ENCODE measurements at places on chromosomes 5 and 9. TPM values are rescaled to one million over a fixed set of nuclear protein-coding genes. Genes with fewer than 3 reads are reported as not detected.
A peak's percentile ranks its signal among the peaks of the same experiment; 100 is the strongest.

Gene N4BP3
- 2.9 TPM for total RNA-seq

Gene MYOZ3
- total RNA-seq: 5.5 TPM

Gene PIP5KL1
- total RNA-seq: not detected

Gene PCDHGA4
- total RNA-seq: 7.8 TPM

Gene GRXCR2
- 5.5 TPM for total RNA-seq

Gene F2R
- total RNA-seq: 5.7 TPM

Gene ZDHHC11
- total RNA-seq: 38.0 TPM

Gene FST
- 10.6 TPM for total RNA-seq

Gene TMEM232
- 1.4 TPM for total RNA-seq

Gene ANXA2R
- 0.84 TPM for total RNA-seq

Gene CKMT2
- 1,804 TPM for total RNA-seq

Gene DDX4
- total RNA-seq: not detected

DNA sequence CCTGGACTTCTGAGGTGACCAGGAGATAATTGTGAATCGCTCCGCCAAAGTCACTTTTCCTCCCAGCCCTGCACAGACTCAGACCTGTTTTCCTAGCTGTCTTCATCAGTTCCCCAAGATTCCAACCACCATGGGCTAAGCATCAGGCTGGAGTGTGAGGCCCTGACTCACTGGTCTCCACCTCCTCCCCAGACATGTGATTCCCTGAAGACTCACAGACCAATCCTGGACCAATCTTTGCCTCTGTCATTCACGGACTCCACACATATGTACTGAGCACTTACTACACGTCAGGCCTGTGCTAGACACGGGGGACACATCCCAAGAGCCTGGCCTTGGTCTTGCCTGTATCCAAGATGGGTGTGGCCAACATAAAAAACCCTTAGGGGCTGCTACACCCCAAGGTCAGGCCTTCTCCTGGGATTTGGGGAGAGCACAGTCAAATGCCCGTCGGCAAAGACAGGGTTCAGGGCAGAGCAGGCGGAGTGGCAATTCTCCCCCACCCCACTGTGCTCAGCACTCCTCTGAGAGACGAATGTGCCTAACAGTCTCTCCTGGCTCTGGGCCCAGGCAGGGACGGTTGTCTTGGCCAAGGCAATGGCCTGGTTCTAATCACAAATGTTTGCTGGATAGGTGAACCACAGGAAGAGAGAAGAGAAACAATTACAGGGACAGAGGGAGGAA, 11.9 kb downstream of the EEIG1 start:
- peak; percentile 85 for DNase-seq

DNA sequence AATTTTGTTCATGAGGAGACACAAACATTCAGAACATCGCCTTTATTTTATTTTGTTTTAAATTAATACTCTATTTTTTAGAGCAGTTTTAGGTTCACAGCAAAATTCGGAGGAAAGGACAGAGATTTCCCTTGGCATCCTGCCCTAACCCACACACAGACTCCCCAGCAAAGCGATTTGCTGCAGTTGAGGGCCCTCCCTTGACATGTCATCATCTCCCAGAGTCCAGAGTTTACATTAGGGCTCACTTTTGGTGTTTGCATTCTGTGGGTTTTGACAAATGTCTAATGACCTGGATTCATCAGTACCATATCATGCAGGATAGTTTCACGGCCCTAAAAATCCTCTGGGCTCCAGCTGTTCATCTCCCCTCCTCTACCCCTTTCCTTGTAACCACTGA, 33.6 kb upstream of the COL5A1 start:
- no peak for DNase-seq

DNA sequence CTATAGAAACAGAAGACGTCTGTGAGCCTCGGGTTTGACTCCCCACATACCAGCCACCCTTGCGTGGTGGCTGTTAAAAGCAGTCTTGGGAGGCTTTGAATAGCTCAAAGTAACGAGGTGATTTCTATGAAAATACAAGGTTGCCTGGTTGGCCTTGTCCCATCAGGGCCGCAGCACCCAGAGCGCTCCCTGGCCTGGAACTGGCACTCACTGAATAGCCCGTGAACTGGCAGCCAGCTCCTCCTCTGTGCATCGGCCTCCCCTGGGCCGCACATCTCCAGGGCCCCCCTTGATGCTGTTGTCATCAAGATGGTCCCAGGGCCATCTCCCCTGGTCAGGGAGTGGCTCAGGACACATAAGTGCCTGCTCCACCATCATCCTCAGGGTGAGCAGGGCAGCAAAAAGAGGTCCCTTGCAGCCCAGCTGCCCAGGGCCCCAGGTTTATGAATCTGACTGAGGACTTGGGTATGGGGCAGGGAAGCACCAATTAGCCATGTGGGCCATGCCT, 144.6 kb upstream of the PPP1R26 start:
- no peak for DNase-seq

- DNase-seq: no peak
Measured at GRCh38 chr9:136694163-136694871, 7.1 kb upstream of the AGPAT2 start.

GRCh38 chr5:38660194-38660668, 103.8 kb upstream of the LIFR start:
- no peak for DNase-seq

DNA sequence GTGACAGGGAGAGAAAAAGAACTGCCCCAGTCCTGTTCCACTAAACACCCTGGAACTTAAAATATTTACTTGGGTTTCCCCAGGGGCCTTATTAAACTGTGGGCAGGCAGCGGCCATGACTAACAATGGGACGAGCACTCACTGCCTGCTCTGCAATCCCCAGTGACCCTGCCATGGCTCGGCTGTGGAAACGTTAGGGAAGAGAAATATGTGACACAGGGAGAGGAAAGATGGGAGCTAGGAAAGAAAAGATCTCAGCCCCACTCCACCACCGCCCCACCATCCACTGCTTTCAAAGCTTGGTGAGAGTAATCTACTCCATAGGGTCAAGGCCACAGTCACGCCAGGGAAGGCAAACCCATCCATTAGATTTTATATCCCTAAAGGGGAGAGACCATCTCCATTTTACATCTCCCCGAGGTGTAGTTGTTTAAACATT, 117.6 kb downstream of the EFNA5 start:
- no peak for DNase-seq

GRCh38 chr5:102249381-102249780, 46.7 kb downstream of the SLCO4C1 start:
- no peak for DNase-seq

- no peak for DNase-seq
Measured at GRCh38 chr9:134625361-134626068, 16.1 kb upstream of the COL5A1 start.

GRCh38 chr9:27377147-27377807, 80.3 kb upstream of the EQTN start:
- DNase-seq: no peak

- DNase-seq: no peak
Measured at GRCh38 chr5:106648401-106648800, 1022.3 kb downstream of the EFNA5 start.

DNA sequence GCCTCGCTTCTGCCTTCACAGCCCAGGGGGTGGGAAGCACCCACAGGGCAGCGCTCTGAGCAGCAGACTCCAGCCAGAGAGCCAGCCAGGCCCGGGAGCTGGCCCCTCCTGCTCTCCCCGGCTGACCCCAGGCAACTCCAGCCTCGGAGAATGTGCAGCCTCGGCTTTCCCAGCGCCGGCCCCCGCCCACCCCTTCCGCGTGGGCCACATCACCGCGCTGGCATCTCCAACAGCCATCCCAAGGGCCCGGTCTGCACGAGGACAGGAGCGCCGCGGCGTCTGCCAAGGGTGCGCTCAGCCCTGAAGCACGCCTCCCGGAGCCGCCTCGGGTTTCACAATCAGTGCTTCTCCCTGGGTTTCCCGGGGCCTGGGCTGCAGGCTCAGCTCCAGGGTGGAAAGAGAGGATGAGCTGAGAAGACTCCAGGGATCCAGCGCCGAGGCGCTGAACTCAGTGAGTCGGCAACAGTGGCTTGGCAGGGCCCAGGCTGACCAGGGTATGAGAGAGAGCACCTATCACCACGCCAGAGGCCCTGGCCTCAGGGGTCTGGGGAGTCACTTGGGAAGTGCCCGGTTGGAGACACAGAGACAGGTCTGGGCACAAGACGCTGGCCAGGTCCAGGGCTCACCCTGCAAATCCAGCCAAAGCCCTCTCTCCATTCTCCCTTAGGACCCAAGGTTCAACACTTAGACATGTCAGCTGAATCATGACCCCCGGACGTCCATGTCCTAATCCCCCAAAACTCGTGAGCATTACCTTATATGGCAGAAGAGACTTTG, 79.6 kb downstream of the ADAMTS2 start:
- peak; percentile 95 for DNase-seq

DNA sequence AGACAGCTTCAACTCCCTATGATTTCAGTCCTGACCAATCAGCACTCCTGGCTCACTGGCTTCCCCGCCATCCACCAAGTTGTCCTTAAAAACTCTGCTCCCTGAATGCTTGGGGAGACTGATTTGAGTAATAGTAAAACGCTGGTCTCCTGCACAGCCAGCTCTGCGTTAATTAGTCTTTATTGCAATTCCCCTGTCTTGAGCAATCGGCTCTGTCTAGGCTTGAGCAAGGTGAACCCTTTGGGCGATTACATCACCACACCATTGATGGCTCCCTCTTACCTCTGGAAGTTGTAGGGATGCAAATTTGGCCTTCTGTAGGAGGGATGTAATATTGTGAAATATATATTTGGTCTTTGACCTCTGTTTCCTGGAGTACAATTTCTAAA, 2.9 kb upstream of the SLC23A1 start:
- DNase-seq: no peak

DNA sequence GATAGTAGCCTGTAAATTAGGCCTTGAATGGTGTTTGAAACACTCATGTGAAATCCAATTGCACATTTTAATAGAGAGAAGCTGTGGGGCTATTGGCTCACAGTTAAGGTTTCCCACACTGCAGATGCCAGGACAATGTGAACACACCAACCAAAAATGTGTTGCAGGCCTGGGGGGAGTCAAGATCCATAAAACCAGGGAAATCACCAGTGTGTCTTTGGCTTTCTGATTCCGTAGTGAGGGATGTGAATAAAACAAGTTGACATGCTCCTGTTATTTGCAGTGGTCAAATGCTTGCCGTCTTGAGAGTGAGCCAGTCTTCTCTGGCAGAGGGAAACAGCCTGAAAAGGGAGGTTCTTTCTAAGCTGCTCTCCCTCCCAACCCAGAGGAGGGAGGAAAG, 79.0 kb downstream of the ZNF462 start:
- no peak for DNase-seq

GRCh38 chr5:36300191-36300926, 1.3 kb downstream of the RANBP3L start:
- no peak for DNase-seq

- DNase-seq: no peak
Measured at GRCh38 chr9:88143957-88144625, 5.8 kb upstream of the SPATA31C2 start.

- no peak for DNase-seq
Measured at GRCh38 chr5:57844410-57844809, 361.8 kb upstream of the ACTBL2 start.

DNA sequence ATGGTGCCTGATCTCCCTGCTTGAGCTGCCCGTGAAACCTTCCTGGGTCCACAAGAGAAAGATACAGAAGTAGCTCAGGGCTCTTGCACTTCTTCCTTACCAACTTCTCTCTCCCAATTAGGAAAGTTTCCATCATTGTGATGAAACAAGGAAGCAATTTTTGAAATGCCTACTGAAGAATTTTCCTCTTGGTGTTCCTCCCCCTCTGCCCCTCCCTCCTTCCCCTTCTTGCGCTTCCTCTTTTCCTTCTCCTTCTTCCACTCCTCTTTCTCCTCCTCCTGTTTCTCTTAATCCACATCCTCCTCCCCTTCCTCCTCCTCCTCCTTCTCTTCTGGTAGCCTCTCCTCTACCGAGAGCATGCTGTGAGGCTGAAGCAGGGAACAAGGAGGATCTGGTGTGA, 36.3 kb upstream of the OTULINL start:
- no peak for DNase-seq

GRCh38 chr5:59266410-59266809, 627.1 kb downstream of the PDE4D start:
- no peak for DNase-seq

GRCh38 chr5:129912601-129913255, 8.5 kb downstream of the CHSY3 start:
- DNase-seq: no peak

DNA sequence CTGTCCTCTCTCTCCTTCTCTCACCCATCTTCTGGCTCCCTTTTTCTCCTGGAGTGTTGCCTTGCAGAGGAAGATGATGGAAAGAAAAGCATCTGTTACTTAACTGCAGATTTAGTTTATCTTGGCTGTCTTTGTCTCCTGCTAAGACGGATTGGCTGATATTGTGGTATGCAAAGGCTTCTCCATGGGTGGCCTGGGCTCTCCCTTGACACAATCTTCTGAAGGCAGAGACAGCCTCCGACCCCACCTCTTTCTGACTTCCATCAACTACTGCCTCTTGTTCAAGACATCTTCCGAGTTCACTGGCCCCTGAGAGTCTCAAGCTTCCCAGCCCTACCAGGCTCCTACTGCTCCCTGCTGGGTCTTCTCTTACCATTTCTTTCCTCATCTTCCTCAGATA, 403.7 kb downstream of the LRRC70 start:
- DNase-seq: no peak

- DNase-seq: no peak
Measured at GRCh38 chr5:96294884-96295202, 138.2 kb downstream of the PCSK1 start.

- DNase-seq: peak; percentile 81
Measured at GRCh38 chr9:134698587-134699342, 57.2 kb downstream of the COL5A1 start.

DNA sequence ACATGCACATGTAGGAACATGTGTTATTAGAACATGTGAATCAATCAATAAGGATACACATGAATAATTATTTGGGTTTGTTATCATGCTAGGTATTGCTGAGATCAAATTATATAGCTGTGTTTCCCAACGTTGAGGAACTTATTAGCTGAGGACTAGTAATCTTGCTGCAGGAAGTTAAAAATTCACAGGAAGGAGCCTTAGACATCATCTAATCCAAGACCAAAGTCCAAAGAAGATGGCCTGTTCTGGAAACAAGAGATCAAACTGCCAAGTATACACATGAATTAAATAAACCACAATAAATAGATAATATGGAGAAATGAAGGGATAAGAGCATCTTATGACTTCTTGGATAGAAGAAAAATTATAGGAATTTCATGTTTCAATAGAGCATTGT, 19.9 kb downstream of the POU5F2 start:
- no peak for DNase-seq

GRCh38 chr5:36029914-36030313, 36.8 kb downstream of the UGT3A2 start:
- DNase-seq: no peak

GRCh38 chr5:176533894-176534611, 3.1 kb downstream of the RNF44 start:
- peak; percentile 74 for DNase-seq

DNA sequence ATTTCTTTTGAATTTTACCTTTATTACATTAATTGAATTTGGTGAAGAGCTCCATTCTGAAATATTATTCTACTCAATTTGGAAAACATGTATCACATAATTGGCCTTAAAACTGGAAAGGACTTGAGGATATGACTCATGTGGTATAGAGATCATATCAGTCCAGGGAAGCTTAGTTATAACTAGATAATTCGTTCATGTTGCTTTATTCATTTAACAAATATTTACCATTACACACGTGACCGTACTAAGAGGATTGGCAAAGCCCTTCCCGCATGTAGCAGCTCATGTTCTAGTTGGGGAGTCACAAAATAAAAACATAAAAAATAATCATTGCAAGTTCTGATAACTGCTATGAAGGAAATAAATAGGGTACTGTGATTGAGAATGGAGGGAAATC, 1816.5 kb downstream of the MAT2B start:
- DNase-seq: no peak

GRCh38 chr5:81972492-81972783, 615 bp downstream of the ATG10 start:
- DNase-seq: no peak
